ENCODE measurements at places on chromosomes 5 and 9.

- no peak for DNase-seq
These were observed 496.2 kb upstream of the ADAMTS16 start for GRCh38 chr5:4643960-4644359.

- DNase-seq = no peak
These were observed 69.8 kb downstream of the ANKH start for GRCh38 chr5:14801792-14802191.

- no peak for DNase-seq
These were observed 165.4 kb upstream of the RAI14 start for GRCh38 chr5:34490506-34491250.

GRCh38 chr9:94757158-94757557, 30.7 kb downstream of the AOPEP start:
- no peak for DNase-seq
